ENCODE measurements at places on chromosomes 1 and 21.

- DNase-seq: no peak
Observed at GRCh38 chr1:41378999-41379737, 17.9 kb downstream of the FOXO6 start.

- no peak for DNase-seq
Observed at GRCh38 chr1:3014050-3014440, 7.2 kb upstream of the ACTRT2 start.

DNA sequence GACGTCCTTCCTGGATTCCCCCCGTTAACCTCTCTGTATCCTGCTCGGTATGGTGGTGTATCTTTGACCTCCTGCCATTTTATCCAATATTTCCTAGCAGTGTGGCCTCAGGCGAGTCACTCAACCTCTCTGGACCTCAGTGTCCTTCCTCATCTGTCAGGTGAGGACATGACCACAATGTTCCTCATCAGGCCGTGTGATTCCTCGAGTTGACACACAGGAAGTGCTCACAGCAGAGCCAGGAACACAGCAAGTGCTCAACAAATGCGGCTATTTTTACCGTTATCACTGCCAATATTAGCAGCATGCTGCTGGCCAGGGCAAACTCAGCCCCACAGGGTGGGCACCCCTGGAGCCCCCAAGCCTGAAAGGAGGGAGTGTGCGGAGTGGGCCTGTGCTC lies 450.2 kb downstream of the KIF26B start:
- DNase-seq: no peak

- DNase-seq: no peak
Observed at GRCh38 chr1:186420923-186421322, 40.0 kb downstream of the PDC start.

DNA sequence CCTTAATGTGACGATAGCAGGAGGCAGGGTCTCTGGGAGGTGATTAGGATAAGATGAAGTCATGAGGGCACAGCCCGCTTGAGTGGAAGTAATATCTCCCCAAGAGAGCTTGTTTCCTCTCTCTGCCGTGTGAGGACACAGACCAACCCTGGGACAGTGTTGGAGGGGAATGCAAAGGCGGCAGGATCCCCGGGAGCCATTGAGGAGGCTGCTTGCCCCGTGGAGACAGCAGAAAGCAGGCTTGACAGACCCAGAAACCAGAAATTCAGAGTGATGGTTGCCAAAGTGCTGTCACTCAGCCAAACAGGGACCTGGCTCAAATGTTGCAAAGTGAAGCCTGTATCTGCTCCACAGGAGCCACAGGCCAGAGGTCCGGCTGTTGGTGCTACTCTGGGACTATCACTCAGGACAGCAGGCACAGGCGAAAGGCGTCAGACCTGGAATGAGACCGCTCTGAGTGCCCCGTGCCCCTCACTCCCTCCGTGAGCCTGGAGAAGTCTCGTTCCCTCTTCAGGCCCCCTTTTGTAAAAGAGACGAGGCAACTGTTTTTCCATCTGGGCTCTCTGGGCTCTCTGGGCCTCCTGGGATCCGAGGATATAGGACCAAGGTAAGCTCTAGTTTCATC lies 96.6 kb upstream of the VANGL1 start:
- DNase-seq: no peak

GRCh38 chr1:185244015-185244747 lies 72.9 kb downstream of the IVNS1ABP start:
- peak; percentile 94 for DNase-seq

DNA sequence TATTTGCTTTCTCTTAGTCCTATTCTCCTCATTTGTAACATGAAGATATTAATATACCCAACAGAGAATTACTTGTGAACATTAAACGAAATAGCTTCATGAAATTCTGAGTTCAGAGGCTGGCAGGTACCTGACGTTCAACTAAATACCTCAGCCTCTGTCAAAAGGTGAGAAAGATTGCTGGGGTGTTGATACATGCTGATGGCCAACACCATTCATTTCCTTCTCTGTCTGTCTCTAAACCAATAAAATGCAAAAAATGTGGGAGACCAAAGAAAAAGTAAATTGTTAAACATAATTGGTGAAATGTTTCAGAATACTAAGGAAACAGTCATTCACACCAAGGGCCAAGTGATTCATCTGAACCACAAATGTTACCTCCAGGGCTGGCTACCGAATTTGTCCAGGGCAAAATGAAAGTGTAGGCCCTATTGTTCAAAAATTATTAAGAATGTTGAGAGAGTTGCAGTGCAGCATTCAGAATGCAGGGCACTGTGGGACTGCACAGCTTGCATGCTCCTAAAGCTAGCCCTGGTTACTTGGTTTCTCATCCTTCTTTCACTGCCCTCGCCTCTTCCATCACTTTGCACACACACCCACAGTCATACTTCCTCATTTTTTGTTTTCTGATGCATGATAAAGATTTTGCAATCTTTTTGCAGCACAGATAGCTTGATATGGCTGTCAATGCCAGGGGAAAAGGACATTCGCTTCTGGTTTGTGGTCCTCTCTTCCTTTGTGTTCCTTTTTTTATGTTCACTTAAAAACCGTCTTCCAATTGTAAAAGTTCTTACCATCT lies 414.3 kb upstream of the NR5A2 start:
- DNase-seq: peak; percentile 18

- DNase-seq: no peak
Observed at GRCh38 chr1:202593845-202594244, 116.4 kb downstream of the SYT2 start.

DNA sequence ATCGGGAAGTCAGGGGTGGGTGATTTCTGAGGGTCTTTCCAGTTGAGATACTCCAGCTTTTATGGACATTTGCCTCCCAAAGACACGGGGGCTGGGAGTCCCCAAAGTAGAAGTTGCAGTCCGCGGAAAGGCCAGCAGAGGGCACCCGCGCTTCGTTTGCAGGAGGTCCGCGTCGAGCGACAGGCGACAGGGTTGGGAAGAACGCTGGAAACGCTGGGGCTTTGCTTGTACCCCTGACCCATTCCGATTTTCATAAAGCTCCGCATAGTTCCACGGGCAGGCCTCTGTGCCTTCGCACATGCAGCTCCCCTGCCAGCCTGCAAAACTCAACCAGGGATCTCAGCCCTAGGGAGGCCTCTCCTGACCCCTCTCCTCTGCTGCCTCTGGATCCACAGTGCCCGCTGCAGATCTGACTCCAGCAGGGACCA lies 44.2 kb upstream of the LAPTM5 start:
- DNase-seq: peak; percentile 42

DNA sequence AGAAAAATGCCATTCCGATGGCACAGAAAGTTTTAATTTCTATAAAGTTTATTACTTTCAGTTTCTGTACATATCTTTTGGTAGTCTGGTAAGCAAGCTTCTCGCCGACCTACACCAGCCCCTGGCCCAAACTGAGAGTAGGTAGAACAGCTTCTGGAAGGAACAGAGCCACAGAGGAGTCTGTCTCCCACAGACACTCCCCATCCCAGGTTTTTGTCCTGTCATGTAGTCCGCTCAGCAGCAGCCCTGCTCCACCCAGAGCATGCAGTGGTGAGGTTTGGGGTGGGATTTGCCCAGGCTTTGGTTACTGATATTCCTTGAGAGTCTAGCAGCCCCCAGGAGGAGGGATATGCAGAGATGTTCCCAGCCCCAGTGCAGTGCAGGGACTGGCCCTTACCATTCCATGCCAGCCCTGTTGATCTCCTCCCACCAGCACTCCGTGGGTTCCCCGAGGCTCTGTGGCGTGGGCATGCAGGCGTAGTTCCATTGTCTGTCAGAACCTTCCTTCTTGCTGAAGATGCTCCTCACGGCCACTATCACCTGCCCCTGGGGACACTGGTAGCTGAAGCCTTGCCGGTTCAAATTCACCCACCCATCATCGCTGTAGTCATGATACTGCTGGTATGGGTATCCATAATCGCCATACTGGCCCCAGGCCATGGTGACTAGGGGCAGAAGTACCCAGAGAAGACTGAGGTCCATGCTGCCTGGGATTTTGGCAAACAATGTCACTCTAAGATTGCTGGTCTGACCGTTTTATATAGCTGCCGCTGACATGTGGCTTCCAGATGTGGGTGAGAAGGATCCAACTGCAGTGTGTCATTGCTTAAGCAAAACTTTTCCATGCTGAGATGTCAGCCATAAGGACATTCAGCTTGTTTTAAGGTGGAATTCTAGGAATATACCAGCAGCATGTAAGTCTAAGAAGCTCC lies at the start of gene DPT:
Gene DPT, minus strand, starts transcription at position 734 of the 932 bp plus-strand sequence. Its CDS starts 32 bp downstream, at position 702.
- peak; percentile 77 for DNase-seq

DNA sequence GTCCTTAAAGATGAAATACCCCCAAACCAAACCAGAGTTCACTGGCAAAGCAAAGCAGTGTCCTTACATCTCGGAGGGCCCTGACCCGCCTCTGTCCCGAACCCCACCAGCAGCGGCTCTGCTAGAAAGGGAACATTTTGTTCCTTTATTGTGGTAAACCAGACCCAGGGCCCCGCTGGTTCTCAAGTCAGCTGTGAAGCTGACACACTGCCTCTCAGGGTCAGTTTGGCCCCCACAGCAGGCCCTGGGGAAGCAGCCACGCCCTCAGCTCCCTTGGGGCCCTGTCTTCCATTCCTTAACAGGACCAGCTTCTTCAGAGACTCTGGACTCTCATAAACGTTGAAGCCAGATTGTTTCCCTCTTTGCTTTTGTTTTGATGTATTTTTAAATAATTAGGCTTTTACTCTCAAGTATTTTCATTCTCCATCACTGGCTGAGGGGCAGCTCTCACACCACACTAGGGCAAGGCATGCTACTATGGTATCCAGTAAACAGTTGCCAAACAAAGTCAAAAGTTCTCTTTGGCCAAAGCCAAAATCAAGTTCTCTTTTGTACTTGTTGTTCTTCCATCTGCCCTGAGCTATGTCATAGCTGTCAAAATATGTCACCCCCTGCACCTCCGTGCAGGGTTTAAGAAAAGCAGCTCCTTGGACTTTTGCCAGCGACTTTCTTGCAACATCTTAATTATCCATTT lies 61.1 kb upstream of the ANGPTL1 start:
- DNase-seq: peak; percentile 62

DNA sequence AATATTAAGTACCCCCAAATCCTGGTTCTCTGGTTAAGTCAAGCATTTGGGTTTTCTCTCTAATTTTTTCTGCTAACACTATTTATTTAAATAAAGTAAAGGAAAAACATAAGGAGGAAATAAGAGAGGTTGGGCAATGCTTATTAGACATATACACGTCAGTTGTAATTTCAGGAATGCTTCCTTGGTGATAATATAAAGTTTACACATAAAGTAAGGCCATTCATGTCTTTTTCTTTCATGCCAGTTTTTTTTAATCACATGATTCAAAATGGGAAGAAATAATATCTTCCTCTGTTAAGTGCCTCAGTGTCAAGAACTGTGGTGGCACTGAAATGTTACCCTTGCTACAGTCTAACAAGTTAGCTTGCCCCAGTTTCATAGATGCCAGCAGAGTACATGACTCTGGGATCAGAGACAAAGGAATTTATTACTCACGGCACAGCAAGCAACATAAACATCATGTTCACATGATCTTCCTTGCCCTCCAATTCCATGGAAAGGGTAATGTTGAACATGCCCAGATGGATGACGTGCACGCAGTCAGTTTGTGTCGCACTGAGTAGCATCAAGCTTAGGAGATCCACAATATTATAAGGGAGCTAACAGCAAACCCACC lies 184.9 kb downstream of the PLA2G4A start:
- DNase-seq: no peak

DNA sequence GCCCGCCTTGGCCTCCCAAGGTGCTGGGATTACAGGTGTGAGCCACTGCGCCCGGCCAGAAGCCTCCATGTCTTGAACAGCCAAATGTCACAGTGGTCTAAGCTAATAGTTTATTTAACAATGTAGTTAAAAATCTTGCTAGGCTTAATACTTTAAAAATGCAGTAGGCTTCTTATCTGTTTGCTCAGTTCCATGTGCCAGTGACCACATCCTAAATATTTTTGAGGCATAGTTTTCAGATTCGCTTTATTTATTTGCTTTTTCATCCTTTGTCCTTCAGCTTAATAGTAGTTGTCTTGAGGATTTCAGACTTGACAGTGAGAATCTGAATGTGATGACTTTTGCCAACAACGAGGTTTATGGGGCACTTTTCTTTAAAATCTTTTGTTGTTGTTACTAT lies 59.9 kb upstream of the PRRX1 start:
- no peak for DNase-seq

- DNase-seq: no peak
Observed at GRCh38 chr21:43925096-43925481, 60.1 kb downstream of the AGPAT3 start.

DNA sequence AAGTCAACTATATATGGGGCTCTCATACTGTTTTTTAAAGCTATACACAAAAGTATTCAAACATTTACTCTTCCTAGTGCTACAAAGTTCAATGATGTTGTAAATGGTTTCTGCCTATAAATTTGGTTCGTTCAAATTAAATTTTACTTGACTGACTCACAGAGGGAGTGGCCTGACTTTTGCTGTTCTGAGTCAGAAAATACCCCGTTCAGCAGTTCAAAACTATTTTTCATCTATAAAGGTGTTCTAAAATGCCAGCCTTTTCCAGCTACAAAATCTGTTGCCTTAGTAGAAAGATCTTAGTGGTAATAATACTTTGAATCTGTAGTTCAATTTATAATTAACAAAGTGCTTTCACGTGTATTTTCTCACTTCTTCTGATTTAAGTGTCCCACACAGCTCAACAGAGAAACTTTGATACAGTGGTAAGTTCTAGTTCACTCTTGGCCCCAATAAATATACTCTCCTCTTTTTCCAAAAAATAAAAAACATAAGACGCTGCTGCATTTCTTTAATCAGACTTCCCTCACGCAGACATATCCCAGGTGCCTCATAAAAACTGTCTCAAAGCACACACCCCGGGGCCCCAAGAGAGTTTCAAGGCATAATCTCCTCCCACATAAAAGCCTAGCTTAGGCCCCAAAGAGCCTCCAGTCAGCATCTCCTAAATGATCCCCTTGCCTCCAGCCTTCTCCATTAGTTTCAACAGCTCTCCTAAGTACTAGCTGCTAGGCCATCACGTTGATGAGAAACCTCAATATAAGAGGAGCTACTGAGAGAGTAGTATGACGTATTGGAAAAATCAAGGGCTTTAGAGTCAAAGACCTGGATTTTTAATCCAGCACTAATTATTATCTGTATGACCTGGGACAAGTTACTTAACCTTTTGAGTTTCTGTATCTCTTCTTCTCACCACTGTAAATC lies 3.2 kb downstream of the PTP4A2 start:
- DNase-seq: peak; percentile 39

GRCh38 chr1:192243721-192244120 lies 73.1 kb upstream of the RGS21 start:
- no peak for DNase-seq

- DNase-seq: no peak
Observed at GRCh38 chr1:230423261-230423660, 2.9 kb downstream of the PGBD5 start.

- no peak for DNase-seq
Observed at GRCh38 chr1:54158071-54158470, 5.3 kb upstream of the CDCP2 start.

- DNase-seq: no peak
Observed at GRCh38 chr1:12088607-12089006, 25.5 kb downstream of the TNFRSF8 start.
